Heart right ventricle (tissue), 16 donors: ENCODE measurements at places on chromosomes 2 and 18. TPM values are rescaled to one million over a fixed set of nuclear protein-coding genes. Genes with fewer than 3 reads are reported as not detected.

The LYG2 gene
- polyA plus RNA-seq, result not detected

The CPO gene
- polyA plus RNA-seq, result 0.07 TPM

The SMAD2 gene
- 26.4 TPM for polyA plus RNA-seq

The MC4R gene
- not detected for polyA plus RNA-seq

The LONRF2 gene
- 0.58 TPM for polyA plus RNA-seq

The UGT1A1 gene
- not detected for polyA plus RNA-seq

The KIF1A gene
- polyA plus RNA-seq, result 0.42 TPM
